ENCODE measurements at places on chromosomes 7 and 10.

DNA sequence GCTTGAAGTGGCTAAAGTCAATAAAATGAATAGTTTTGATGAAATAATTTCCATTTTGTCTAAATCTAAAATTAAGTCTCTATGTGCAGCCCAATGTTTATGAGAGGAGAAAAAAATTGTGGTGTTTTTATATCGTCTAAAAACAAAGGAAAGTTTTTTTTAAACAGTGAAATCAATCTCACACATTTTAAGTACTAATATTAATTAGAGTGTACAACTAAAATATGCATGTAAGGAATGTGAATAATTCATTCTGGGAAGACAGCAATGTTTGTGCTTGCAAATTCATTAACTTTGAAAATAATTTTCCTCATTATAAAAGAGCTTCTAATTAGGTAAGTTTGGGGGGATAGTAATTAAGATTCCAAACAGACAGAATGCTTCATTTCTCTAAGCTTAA lies at the start of gene NPVF:
Gene NPVF, minus strand, starts transcription at position 101 of the 400 bp plus-strand sequence. Its CDS starts 47 bp downstream, at position 54.
- no peak for DNase-seq

DNA sequence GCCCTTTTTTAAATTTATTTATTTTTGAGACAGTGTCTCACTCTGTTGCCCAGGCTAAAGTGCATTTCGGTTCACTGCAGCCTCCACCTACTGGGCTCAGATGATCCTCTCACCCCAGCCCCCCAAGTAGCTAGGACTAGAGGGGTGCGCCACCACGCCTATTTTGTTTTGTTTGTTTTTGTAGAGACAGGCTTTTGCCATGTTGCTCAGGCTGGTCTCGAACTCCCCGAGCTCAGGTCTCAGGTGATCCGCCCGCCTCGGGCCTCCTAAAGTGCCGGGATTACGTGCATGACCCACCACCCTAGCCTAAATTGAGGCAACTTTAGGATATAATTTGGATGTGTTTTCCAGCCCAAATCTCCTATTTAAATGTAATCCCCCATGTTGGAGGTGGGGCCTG lies 805 bp downstream of the ZNF736 start:
- peak; percentile 2 for DNase-seq

DNA sequence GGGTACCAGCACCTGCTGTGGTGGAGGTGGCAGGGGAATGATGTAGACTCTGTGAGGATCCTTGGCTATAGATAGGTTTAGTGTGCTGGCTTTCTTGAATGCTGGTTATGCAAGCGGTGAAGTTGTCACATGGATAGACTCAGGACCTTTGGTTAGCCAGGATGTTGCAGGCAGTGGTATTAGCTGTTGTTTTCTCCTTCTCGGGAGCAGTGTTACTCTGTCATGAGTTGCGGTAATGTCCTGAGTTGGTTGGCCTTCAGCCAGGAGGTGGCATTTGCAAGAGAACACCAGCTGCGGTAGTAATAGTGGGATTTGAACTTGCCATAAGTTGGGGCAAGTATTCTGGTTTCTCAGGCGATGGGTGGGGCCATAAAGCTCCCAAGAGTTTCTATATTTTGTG lies 10.8 kb downstream of the AGK start:
- no peak for DNase-seq

DNA sequence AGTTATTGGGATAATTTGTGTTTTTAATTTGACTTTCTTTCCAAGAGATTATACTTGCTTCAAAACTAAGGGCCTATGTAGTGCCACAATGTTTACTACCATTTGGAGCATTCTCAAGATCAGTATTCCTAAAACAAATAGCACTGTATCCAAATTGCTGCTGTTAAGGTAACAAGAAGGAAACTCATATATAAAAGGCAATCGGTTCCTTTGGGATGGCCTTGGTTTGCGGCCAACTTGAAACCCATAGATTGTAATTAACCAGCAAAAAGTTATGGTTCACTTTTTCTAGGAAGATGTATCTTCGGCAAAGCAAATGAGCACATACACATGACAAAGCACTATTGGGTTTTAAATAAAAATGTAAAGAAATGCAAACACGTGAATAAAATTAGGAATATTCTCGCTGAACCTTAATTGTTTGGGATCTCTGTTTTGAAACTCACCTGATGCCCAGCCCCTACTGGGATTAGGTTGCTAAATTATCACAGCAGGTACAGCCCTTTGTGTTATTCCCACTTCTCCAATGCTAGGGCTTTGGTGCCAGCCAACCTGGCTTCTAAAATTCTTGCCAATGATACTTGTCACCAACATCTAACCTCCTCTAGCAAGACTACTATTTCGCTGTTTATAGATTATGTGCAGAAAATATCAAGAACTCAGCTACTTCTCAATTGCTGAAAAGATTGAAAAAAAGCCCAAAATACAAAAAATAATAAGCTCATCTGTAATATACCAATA lies 16.0 kb downstream of the CDNF start:
- DNase-seq = no peak

DNA sequence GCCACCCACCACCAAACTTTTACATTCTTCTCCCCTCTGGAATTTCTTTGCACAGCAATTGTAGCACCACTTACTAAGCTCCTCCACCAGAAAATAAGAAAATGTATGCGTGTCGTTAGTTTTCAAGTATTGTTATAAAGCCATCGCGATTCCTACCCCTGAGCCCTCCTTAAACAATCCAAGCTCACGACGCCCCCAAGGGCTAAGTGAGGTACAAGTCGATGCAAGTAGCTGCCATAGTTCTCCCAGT lies 1.3 kb downstream of the FRAT2 start:
- DNase-seq = no peak

GRCh38 chr7:141362580-141363435 lies 188.4 kb upstream of the AGK start:
- DNase-seq = peak; percentile 66

GRCh38 chr10:983971-984655 lies 4.1 kb upstream of the GTPBP4 start:
- DNase-seq = no peak

- no peak for DNase-seq
Measured at GRCh38 chr10:102595293-102595692, 49.0 kb upstream of the TRIM8 start.

- DNase-seq = peak; percentile 53
Measured at GRCh38 chr7:26153823-26154783, 2.1 kb downstream of the NFE2L3 start.

- DNase-seq = no peak
Measured at GRCh38 chr10:20020677-20021076, 204.4 kb downstream of the PLXDC2 start.

- no peak for DNase-seq
Measured at GRCh38 chr7:103150192-103150591, 1.3 kb upstream of the NAPEPLD start.

- DNase-seq = no peak
Measured at GRCh38 chr10:5965266-5965665, 12.1 kb downstream of the IL15RA start.

- DNase-seq = no peak
Measured at GRCh38 chr10:120451968-120452367, 5.1 kb upstream of the PLPP4 start.

- DNase-seq = peak; percentile 70
Measured at GRCh38 chr10:124092860-124093773, at the start of gene CHST15. Gene CHST15, minus strand, starts transcription at chr10:124093598. Its CDS starts 47,386 bp downstream, at chr10:124046212.

GRCh38 chr10:73537709-73538108 lies 41.9 kb upstream of the PPP3CB start:
- DNase-seq = no peak

DNA sequence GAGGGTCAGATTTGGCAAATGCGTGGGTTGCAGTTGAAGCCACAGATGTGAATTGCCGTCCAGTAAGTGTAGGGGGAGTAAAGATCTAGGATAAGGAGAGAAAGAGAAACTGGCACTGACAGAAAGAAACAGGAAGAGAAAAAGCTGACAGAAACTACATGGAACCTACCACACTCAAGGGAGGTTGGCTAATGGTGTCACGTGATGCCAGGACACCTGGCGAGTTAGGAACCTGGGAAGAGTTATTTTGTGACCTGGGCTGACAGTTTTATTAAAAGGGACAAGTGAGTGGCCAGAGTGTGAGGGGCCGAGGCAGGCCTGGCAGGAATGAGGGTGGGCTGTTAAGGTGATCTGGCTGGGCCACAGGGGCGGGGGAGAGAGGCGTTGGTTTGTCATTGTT lies 188.7 kb downstream of the ADARB2 start:
- no peak for DNase-seq

DNA sequence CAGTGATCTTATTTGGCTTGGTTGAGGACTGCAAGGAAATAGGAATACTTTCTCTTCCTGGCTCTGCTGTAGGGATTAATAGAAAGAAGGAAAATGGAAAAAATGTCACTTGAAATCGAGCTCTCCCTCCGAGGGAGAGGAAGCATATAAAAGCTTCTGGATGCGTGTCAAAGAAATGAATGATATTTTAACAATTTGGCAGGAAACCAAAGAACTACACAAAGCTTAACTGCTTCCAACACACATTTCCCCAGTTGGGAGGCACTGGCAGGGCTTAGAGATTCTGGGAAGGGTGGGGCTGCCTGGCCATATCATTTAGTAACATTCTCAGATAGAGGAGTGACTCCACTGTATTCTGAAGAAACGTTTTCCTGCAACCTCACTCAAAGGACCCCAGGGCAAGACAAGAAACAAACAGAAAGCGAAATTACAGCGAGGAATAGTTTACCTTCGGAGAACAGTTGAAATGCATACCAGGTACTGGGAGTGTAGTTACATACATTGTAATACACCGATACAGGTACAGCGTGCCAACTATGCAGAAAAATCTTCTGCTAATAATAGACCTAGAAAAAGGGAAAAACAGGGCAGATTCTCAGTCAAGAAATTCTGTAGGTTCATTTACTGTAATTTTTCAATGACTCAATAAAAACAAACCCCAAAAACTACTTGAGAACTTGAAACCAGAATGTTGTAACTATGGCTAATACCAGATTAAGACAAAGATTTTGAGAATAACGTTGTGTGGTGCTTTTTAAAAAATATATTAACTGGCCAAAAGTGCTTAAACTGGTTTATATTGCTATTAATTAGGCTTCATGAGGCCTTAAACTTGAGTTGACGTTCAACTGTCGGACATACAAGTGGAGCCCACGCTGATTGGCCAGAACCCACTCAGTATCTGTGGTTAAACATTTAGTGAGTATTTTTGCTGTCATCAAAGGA lies 75.7 kb upstream of the ASAH2 start:
- peak; percentile 76 for DNase-seq

GRCh38 chr10:69145329-69145728 lies 21.4 kb downstream of the VPS26A start:
- DNase-seq = no peak

Measured in MG63 (cell line).